ENCODE measurements at places on chromosomes 2 and 18.

DNA sequence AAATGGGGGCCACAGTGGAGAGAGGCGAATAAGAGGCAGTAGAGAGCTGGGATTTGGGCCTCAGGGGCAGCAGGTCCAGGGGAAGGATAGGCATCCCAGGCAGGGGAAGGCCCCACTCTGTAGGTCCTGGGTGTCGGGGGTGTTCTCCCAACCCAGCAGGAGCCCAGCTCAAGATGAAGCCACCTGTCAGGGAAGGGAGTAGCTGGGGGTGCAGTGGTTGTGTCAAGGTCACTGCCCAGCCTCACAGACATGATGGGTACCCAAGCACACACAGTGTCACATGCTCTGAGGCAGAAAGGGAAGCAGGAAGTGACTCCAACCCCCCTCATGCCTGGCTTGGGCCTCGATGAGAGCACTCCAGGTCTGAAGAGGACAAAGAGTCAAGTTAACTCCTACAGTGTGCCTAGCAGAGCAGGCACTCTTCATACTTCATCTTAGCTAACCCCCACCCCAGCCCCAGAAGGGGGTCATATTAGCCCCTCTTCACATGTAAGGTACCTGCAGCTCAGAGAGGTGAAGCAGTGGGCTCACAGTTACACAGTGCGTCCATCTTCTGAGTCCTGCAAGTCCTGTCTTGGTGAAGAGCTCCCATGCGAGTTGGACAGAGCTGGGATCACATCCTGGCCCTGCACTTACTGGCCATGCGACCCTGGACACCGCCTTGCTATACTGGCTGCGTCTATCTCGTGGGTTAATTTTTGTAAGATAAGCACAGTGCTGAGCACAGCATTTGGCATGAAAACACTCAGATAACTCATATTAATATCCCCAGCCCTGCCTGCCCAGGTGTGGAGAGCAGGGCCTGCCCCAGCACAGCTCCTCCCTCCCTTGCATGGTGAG lies 72.6 kb upstream of the DAPL1 start:
- DNase-seq: no peak

GRCh38 chr18:58695772-58696171 lies 24.5 kb downstream of the MALT1 start:
- DNase-seq: no peak

GRCh38 chr2:231680992-231681852 lies 27.1 kb upstream of the PTMA start:
- peak; percentile 84 for DNase-seq

DNA sequence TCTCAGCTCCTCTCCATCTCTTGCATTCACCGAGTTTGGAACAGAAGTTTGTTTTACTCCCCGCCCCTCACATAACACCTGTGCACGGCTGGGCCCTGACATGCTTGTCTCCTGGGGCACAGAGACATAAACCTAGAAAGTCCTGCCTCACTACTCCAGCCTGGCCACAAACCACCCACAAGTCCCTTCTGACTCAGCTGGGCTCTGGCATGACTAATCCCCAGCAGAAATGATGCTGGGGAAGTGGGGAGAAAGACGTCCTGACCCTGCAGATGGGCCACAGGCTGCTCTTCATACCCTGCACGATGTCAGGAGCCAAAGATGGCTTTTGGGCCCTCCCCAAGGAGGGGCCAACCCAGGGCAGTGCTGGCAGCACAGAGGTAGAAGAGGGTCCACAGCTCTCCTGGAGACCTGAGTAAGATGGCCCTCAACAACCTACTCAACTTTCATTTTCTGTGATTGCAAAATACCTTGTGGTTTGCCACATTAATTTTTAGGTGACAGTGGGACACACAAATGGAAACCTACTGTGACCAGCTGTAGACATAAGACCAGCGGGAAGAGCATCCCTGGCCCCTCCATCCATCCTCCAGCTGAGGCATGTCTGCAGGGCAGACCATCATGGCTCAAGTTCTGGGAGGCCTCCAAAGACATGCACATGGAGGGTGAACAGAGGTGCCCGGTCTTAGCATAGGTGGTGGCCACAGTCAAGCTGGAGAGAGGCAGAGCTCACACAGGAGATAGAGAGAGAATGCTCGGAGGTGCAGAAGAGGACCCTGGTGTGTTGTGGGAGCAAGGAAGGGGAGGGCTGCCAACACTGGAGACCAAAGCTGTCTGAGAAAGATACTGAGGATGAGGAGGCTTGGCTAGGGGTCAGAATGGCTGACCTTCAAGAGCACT lies 40.0 kb downstream of the DNMT3A start:
- DNase-seq: peak; percentile 75

DNA sequence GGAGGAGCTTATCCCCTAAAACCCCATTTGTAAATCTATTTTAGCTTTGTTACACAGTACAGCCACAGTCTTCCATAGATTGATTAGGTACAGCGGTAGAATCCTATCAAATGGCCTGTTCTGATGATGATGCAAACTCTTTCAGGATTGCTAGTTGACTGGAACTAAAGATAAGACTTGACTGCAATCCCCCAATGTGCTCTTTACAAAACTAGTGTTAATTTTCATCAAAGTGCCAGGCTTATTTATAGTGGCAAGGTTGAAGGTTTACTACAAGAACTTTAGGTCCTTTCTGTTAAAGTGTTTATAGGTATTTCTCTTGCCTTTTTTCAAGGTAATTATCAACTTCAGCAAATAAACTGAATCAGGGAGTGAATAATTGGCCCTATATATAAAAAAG lies 9.0 kb upstream of the OTX1 start:
- DNase-seq: no peak

DNA sequence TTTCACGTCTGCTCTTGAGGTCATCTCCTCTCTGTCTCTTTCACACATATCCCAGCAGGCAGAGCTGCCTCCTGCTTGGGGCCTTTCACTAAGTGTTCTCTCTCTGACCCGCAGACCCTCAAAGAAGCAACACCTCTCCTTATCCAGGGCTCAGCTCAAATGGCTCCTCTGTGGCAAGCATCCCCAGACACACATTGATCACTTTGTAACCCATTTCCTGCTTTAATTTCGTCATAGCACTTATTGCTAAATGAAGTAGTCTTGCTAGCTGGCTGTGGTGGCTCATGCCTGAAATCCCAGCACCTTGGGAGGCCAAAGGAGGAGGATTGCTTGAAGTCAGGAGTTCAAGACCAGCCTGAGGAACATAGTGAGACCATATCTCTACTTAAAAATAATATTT lies 41.4 kb downstream of the SGPP2 start:
- no peak for DNase-seq

DNA sequence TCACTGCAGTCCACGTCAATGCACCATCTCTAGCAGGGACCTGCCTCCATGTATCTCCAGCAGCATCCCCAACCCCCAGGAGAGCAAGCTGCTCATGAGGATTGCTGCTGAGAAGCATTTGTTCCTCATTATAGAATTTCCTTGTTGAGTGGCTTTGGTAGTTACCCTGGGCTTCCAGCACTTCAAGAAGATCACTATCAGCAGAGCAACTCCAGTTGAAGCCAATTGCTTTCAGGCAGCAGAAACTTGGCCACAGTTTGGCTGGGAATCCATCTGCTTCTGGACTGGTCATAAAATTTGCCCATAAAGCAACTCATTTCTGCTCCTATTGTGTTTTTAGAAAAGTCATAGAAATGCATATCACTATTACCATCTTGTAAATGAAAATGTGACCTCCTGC lies 17.4 kb downstream of the TRPM8 start:
- no peak for DNase-seq

DNA sequence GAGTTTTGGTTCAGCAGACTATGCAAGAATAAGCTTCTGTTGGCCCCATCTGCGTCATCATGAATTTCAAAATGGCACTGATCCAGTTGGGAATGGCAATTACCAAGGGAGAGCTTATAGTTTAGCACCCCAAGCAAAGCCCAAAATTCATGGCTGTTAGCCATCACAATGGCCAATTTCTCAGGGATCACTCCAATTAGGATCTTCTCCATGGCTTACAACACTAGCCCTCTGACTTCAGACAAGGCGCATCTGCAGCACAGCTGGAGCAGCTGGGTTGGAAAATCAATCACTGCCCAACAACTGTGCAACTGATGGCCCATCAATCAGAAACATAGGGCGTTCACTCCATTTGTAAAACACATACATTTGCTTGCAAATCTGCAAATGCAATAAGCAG lies 273.6 kb downstream of the SRBD1 start:
- no peak for DNase-seq

DNA sequence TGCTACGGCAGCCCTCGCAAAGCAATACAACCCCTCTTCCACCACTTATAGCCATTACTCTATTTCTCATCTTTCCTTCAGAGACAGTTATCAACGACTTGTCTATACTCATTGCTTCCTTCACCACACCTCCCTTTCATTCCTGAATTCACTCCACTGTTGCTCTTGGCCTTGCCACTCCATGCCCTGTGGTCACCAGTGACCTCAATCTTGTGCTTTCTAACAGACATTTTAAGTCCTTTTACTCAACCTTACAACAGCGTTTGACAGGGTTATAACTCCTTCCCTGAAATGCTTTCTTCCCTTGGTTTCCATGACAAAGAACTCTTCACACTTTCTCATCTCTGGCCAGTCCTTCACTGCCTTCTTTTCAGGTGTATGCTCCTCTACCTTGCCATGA lies 90.6 kb upstream of the CCDC141 start:
- no peak for DNase-seq

GRCh38 chr2:149808556-149808955 lies 221.0 kb upstream of the MMADHC start:
- peak; percentile 21 for DNase-seq

DNA sequence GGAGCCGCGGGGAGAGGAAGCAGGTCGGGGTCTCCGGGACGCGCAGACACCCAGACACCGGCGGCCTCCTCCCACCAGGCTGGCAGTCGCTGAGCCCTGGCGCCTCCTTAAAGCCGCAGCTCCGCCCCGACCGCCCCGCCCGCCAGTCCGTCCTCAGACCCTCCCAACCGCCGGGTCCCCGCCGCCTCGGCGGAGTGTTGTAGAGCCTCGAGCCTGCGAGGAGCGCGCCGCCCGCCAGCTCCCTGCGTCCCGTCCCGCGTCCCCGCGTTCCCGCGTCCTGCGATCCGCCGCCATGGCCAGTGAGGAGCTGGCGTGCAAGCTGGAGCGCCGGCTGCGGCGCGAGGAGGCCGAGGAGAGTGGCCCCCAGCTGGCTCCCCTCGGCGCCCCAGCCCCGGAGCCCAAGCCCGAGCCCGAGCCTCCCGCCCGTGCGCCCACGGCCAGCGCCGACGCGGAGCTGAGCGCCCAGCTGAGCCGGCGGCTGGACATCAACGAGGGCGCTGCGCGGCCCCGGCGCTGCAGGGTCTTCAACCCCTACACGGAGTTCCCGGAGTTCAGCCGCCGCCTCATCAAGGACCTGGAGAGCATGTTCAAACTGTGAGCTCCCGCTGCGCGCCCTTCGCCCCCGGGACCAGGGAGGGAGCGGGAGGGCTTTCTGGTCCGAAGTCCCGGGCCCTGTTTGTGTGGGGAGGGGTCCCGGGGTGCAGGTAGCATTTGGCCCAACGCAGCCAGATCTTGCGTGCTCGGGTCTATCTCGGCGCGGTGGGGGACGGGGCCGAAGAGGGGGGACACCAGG lies at the start of gene EFHD1:
TSS of gene EFHD1 (plus strand) at position 192 of the 793 bp plus-strand sequence. CDS start at position 293, 101 bp downstream.
- DNase-seq: peak; percentile 32

DNA sequence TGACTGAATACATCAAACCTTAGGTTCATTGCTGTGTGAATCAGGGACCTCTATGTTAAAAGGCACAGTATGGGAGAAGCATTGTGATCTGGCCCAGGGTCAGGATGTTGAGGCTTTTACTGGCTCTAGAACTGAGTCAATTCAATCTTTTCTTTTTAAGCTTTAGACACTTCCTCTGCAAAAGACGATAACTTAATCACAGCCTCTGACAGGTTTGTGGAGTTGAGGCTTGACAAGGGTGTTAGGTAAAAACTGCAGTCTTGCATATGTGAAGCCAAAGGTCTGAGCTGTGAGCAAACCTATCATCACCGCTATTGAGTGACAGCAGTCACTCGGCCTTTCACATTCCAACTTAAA lies 17.3 kb upstream of the ARHGAP25 start:
- DNase-seq: no peak

DNA sequence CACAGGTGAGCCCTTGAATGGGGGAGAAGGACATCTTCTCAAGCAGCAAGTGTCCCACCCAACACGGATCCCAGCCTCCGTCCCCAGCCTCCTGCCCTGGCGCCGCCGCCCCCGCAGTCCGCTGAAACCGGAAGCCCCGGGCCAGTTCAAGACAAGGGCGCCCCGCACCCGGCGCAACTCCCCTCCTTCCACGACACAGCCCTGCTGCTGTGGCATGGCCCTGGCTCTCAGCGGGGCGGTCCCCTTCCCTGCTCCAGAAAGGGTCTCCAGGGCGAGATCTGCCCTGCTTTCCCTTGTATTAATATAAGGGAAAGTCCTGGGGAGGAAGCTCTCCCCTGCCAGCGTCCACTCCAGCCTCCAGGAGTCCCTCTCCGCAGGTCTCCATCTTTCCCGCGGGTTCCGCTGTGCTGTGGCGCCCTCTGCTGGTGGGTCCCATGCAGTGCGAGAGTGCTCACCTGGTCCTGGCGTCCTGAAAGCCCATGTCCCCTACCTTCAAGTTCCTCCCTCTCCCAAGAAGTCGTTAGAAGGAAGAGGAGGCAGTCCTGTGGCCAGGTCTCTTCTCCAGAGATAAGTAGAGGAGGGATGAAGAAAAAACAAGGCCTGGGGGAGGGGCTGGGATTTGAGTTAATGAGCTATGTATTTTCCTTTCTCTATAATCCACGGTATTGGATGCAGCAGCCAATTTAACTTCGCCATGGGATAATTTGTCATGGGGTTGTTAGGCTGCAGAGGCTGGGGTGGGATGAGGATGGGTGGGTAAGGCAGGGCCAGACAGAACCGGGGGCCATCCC lies 176.0 kb downstream of the SMAD2 start:
- DNase-seq: peak; percentile 9

DNA sequence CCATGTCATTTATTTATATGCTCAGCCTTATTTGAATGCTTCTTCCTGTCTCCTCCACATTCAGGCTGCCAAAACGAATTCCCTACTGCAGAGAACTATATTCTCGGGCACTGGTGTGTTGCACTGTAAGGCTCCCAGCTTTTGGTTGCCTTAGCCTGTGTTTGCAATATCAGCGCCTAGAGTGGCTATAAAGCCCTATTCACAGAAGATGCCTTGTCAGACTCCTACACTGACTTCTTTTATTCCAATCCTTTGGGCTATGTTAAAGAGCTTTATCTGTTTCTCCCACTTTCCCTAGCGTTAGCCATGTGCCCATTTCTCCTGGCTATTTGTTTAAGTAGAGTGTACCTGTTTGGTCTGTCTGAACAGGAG lies 62.4 kb upstream of the EHBP1 start:
- DNase-seq: no peak

GRCh38 chr2:68888038-68888704 lies 17.0 kb upstream of the BMP10 start:
- no peak for DNase-seq

DNA sequence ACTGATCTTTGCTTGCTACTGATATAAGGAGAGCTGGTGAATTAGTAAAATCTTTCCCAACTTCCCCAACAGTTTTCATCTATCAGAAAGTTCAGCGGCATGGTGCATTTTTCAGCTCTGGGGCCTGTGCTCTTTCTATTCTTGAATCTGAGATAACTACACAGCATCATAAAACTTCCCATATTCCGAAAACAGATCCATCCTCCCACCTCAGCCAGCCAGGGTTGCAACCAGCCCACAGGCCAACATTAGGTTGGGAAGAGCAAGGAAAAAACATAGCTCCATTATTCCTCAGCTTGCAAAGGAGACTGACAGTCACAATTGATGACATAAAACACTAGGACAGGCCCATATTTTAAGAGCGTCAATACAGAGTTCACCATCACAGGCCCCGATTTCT lies 297.2 kb downstream of the SETBP1 start:
- DNase-seq: no peak

GRCh38 chr2:224331698-224332097 lies 70.2 kb downstream of the FAM124B start:
- DNase-seq: no peak
